ENCODE measurements at places on chromosomes 3 and 15.

DNA sequence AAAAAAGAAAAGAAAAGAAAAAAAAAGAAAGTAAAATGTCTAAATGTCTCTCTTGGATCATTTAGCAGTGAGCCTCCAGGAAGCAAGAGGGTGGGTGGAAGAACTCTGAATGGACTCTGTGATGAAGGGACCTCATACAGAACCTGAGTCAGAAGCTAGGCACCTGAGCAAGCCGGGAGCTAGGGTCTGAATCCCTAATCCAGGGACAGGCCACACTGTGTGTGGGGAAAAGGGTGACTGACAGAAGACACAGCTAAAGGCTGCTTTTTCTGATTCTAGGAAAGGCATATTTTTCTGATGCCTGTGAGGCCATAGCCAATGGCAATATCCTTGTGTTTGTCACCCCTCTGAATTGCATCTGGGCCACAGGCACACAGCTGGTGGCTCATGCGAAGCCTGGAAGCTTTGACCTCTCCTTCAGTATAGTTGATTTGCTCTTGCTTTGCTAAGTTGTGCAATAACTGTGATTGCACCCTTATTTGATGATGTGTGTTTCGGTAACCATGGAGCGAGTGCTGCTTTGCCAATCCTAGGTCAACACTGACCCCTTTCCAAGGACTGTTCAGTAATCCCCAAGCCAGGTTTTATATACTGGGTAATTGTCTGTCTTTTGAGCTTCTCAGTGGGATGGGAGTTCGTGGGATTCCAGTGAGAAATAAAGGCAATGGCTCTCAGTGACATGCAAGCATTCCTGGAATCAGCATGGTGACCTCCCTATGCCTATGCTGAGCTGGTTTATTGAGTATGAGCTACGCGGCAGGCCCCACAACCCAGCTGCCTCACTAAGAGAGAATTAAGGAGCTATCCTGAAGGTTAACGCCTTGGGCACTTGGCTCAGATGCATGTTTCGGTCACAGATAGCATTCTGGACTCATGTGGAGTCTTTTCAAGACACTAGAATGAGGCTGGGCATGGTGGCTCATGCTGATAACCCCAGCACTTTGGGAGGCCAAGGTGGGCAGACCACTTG, 49.0 kb upstream of the OSBPL11 start:
- no peak for DNase-seq

DNA sequence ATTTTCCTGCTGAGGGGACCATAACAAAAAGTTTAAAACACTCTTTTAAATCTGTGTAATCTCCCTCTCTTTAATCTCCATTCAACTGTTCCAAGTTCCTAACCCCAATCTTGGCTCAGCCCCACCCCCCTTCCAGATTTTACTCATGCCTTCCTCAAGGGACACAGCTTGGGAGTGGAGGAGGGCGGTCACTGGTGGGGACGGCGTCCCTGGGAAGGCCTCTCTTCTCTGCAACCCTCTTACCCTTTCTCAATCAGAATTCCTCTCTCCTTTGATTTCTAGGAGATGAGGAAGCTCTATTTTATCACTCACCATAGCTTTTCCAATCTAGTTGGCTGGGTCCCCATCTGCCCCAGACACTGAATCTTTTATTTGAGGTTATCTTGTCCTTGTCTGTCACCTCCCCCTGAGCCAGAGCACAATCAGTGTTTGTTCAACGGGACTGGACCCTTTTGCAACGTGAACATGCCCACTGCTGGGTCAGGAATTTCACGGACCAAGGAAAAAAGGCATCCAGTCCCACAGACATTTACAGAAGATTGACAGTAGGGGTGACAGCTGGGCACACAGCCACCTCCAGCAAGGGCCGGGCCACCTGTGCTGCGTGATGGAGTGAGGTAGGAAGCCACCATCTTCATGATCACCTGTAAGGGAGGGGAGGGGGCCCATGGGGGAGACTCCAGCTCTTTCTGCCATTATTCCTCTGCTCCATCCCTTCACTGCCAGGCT, 84.0 kb upstream of the HERC1 start:
- no peak for DNase-seq

- no peak for DNase-seq
Measured at GRCh38 chr3:174126990-174127758, 729.6 kb downstream of the NLGN1 start.

GRCh38 chr3:21794291-21794690, 43.3 kb upstream of the ZNF385D start:
- DNase-seq = no peak

DNA sequence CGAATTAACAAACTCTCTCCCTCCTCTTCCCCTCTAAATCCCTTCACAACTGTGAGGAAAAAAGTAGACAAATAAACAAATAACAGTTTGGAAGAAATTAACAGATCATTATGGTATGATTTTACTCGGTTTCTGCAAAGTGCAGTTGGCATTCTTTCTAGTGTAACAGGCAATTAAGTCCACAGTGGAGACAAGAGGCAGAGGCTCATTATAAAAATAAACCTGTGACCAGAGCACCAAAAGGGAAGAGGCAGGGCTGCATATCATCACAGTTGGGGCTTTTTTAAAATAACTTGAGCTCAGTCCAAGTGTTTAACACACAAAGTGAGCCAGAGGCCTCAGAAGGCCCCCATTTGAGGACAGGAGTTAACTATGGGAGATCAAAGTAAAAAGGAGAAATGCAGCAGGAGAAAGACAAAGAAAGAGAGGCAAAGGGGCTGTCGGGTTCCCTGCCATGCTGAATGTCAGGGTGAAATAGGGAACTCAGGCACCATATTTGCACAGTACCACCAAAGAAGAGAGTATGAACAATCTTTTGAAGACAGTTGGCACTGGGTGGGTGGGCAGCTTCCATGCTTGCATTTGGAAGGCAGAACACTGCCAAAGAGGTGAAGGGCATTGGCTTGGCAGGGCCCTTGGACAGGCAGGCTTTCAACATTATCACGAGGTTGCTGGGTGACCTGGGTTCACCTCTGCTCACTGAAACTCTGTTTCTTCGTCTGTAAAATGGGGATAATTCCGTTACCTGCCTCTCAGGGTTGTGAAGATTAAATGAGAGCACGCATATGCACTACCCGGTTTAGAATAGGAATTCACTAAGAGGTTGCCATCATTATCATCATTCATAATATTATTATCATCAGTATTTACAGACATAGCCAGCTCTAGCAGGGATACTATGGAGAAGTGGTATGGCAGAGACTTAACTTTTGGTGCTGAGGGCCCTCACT, 134.5 kb downstream of the MEX3B start:
- no peak for DNase-seq

DNA sequence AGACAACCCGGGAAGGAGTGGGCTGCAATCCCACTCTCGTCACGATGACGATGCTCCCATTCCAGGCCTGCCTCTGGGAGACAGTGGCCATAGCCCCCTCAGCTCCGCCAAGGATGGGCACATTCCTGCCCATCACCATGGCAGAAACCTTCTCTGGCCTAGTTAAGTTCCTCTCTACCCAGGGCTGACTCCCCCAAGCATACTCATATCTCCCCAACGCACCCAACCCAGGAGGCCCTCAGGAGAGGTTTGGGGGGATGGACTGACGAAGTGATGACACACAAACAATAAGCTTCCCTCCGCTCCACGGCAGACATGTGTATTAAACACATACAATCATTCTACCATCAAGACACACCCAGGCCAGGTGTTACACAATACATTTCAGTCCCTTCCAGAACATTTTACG, 60.1 kb downstream of the VGLL4 start:
- no peak for DNase-seq

DNA sequence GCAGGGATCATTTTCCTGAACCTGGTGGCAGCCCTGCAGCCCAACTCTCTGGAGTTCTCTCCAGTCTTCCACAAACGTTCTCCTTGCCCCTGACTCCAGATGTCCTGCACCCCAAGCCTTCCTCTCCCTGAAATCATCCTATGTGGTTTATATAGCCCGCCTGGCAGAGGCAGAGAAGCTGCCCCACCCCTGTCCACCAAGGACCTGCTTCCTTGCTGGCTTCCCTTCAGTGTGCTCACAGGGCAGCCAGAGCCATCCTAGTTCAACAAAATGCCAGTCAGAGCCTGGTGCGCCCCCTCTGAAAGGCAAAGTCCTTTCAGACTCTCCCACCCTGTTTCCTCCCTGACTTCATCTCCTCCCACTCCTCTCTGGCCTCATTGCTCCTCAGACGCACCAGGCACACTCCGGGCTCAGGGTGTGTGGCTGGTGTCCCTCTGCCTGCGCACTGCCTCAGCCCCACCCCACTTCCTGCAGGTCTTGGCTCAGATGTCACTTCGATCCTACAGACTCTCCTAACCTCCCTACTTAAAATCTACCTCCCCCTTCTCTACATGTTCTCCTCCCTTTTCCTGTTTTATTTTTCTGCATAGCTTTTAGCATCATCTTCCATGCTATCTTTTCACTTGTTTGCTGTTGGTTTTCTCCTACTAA, 5.9 kb downstream of the KBTBD13 start:
- DNase-seq = no peak

DNA sequence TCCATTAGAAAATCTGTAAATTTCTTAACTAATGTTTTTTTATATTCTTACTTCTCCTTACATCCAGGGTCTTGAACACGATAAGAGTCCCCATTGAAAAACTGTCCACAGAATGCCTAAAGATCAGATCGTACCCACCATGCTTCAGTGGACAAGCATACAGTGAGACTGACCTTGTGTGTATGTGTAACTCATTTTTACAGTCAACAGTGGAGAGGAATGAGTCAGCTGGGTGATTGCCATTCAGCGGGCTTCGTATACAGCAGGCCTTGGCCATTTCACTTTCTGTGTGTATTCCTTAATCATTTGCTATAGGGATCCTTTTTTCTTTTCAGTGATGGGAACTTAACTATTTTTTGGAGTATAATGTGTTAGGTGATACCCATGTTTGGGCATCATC, 10.6 kb downstream of the PARP14 start:
- DNase-seq = no peak

DNA sequence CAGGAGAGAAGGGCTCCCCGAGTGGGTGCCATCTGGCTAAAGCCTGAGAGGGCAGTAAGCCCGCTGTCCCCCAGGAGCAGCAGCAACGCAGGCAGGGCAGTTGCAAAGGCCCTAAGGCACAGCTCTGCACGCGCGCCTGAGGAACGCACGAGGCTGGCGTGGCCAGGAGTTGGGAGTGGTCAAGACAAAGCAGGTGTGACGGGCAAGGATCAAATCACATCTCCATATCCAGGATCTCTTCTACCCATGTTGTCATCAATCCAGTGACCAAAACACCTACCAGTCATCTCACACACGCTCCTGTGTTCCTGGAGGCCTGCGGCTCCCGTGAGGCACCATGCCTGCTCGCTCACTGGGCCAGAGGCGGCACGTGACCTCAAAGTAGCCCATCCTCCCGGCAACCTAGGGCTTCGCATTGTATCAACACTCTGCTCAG, 59.5 kb downstream of the ERC2 start:
- DNase-seq = no peak

GRCh38 chr3:72152551-72153476, 367.9 kb upstream of the PROK2 start:
- no peak for DNase-seq

GRCh38 chr3:197183582-197183981, 114.8 kb downstream of the DLG1 start:
- no peak for DNase-seq

- no peak for DNase-seq
Measured at GRCh38 chr3:132867956-132868355, 145.7 kb upstream of the NPHP3 start.

DNA sequence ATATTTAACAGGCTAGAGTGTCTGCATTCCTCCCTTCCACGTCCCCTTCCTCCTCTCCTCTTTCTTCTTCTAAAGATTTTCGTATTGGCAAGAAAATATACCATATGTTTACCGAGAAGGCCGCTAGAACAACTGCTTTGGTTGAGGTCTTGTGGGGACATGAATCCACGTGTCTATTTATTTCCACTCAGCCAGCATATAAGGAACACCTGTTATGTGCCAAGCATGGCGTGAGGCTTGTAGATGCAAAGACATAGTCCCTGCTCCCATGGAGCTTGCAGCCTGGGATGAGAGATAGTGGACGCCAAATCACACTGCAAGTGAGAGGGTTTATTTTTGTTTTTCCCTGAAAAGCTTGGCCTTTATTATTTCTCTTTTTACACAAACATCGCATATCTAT, 57.1 kb downstream of the SLC7A14 start:
- no peak for DNase-seq

DNA sequence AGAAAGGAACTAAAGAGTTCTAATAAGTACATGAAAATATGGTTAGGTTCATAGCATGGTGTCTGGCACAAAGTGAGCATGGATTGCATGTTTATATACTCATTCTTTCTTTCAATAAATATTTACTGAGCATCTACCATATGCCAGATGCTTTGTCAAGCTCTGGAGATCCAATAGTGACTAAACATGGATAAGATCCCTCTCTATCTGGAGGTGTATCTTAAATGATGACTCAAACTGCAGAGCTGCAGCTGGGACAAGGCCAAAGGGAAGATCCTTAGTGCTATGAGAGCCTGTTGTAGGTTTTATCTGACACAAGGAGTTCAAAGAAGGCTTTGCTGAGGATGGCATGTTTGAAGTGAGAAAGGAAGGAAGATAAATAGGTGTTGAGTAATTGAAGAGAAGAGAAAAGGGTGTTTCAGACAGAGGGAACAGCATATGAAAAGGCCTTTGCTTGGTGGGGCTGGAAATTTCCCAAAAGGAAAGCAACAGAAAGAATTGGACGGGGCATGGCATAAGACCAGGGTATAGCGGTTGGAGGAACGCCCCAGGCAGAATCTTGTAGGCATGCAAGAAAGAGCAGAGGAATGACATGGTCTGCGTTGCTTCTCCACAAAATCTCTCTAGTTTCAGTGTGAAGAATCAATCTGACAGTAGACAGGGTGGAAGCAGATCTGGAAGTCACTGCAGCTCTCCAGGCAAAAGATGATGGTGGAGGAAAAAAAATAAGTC, 239.9 kb upstream of the LRTM1 start:
- no peak for DNase-seq

DNA sequence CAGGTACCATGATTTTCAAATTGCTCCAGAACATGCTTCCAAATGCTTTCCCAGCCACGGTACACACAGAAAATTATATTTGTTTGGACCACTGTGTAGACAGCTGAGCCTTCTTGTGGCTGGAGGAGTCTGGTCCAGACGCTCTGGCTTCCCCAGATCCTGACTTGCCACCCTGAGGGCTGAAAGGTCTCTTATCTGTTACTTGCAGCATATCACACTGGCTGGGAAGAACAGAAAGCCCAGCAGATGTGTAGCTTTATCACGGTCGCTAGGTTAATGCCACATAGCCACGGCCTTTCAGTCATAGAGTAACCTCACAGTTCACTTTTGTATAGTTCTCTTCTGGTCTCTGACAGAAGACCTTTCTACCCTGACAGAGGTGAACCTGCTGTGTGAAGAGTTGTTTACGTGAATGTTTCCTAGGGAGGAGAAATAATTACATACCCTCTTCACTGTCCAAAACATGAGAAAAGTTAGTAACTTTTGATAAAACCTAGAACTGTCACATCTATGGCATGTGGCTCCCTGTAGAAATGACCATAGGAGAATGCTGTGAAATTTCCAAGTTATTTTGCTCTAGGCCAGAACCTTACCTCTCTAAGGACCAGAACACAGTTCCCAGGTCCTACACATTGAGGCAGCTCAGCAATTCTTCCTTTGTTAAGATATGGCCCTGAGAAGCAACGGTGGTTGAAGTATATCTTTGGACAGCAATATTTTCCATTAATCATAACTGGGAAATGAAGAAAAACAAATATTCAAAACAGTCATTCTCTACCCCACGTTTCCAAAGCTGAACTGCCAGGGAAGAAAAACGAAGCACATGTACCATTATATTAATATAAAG, 15.8 kb upstream of the STIMATE start:
- no peak for DNase-seq

GRCh38 chr3:102081572-102082289, 232.4 kb downstream of the NFKBIZ start:
- no peak for DNase-seq

GRCh38 chr15:60576044-60576443, 97.1 kb upstream of the ICE2 start:
- no peak for DNase-seq

All from stimulated activated CD4-positive, alpha-beta T cell treated with anti-CD3 and anti-CD28 coated beads, Interleukin-1b, Interleukin-23, amount 100 ng/mL, for 1 hour (primary cell).